T-helper 17 cell (primary cell): ENCODE measurements at places on chromosomes 3 and 15. TPM values are rescaled to one million over a fixed set of nuclear protein-coding genes. Genes with fewer than 3 reads are reported as not detected.

IL5RA gene
- total RNA-seq, result 3.7 TPM

LEO1 gene
- total RNA-seq, result 9.4 TPM

SST gene
- total RNA-seq, result not detected

GRCh38 chr3:54550221-54550977, 377.5 kb downstream of the LRTM1 start:
- DNase-seq, result no peak

DNA sequence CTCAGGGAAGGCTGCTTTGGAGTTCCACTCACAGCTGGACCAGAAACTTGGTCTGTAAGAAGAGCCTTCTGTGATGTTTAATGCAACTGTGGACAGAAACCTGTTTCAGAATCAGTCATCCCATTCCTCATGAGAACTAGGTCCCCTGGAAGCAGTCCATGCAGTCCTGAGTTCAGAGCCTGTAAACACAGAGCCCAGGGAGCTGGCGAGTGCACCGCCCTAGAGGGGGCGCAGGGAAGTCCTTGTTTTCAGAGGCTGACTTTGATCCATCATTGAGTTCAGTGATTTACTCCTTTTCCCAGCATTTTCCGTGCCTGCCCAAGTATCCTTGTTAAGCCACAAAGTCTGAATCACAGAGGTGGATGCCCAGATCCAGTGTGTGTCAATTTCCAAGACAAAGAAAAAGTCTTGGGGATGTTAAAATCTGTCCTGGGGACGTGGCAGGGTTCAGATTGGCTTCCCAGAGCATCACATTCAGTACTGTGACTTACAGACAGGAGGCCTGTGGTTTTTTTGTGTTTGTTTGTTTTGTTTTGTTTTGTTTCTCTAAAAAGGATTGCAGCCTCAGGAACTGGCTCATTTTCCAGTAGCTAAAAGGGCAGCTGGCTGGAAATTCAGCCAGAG, 9.8 kb upstream of the TXNRD3 start:
- DNase-seq, result no peak

DNA sequence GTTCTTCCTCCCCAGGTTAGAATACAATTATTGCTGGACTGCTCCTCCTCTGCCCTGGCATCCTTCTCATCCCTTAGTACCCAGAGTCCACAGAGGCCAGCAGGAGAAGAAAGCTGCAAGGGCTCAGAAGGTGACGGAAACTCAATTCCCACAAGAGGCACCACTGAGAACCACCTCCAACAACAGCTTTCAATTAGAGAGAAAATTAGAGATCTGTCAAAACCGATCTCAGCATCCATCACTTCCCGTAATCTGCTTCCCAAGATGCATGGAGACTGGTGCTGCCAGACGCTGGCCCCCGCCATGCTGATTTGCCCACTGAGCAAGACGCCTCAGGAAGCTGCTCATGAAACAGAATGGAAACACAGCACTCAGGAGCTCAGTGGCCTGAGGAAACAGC, 135.0 kb upstream of the PRICKLE2 start:
- no peak for DNase-seq

DNA sequence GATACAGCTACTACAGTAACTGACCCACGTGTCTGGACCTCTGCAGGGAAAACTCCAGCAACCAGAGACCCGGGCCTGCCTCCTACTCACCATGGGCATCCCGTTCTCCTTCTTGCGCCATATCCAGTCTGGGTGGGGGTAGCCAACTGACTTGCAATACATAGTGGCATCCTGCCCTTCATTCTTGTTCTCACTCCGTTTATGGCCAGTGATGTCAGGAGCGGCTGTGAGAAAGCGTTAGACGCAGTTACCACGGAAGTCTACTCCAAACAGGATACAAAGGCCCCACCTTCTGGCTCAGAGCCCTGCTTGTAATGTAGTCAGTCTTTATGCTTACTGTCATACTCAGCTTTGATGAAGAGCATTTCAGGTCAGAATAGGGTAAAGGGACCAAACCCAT, 59.6 kb downstream of the NPTN start:
- no peak for DNase-seq

DNA sequence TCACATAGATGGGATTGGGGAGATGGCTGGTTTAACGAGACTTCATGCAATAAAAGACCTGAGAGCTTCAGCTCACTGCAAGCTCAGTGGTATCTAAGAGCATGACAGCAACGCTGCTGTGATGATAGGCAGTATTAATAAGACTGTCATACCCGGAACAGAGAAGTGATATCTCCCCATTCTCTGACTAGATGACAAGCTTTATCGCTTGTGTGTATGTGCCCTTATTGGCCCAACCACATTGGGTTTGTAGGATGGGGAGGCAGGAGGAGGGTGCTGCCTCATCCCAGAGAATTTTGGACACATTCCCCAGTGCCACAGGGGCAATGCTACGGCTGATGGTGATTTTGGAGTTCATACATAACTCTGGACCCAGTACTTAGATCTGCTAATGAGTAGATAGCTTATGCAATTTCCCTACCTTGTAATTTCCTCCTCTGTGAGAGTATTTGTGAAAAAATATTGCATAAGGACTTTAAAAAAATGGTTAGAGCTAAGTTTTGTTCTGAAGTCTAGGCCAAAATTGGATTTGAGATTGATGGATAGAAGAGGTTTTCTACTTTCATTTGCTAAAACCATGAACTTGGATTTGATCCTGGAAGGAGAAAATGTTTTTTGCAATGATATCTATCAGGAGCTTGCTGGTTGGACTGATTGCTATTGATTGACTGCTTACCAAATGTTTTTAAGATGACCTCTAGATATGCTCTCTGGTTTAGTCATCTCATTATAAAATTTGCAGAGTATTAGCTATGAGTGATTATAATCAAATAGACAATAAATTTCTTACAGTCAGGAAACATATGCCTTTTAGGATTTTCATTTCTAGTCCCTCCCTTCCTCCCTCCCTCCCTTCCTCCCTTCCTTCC, 14.0 kb upstream of the TMEM212 start:
- DNase-seq, result no peak

DNA sequence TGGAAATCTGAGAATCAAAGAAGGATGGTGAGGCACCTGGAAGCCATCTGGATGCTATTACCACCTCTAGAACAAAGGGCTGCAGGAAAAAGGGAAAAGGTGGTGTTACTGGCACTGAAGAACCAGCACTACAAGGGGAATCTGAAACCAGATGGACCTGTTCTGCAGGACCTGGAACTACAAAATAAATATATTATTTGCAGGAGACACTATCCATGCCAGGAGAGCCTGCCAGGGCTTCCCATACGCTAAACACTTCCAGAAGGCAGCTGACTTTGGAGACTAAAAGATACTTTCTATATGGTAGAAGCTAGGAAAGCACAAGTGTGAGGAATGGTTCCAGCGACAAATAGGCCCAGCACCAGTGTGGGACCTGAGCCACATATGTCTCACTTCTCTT, 83.4 kb upstream of the POU1F1 start:
- no peak for DNase-seq

GRCh38 chr3:14113965-14114635, 10.6 kb downstream of the CHCHD4 start:
- no peak for DNase-seq

DNA sequence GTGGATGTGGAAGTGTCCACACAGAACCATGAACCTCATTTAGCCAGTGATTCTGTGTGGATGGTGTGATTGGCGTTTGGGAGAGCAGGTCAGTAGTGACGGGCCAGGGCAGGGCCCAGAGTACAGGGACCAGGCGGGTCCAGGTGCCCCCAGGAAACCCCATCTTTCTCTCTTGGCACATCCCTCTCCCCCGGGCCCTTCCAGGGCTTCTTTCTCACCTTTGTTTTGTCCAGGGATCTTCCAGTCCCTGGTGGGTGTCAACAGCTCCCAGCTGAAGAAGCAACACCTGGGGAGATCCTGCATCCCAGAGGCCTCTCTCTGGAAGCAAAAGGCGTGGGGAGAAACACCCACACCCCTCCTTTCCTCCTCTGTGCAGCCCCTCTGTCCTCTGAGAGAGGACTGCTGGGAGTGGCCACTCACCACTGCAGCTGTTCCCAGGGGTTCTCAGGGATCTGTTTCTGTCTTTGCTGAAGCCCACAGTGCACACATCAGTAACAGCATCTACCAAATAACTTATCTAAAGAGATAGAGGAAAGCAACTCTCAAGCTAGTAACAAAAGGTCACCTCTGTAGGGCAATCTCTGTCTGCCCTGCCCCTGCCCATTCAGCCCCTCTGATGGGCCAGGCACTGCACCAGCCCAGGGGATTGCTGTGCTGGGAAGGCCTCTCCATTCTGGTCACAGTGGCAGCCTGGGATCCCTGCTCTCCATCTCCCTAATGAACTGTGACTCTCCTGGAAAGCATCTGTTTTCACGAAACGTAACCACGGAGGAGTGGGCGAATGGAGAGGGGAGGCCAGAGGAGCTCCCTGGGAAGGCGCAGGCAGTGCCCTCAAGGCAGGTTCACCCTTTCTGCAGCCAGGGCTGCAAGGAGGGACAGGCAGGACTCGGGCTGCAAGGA, 98.3 kb upstream of the ALDH1A3 start:
- DNase-seq, result no peak

DNA sequence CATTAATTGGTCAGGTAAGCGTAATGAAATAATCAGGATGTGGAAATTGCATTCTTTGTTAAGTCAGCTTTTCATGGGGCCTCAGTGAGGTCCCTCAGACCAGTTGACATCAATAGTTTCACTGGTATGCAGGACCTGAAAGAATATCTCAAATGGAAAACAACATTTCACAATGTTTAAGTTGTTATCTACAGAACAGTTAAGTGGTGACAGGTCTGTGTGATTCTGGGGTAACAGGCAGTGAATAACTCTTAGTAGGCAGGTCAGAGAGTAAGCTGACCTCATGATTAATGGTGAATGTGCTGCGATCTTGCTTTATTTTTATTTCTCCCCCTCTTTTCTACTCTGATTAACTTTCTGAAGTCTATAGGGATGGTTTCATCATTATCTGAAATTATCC, 28.9 kb upstream of the ACP3 start:
- DNase-seq, result no peak

GRCh38 chr3:178707311-178708031, 171.2 kb downstream of the KCNMB2 start:
- DNase-seq, result no peak

DNA sequence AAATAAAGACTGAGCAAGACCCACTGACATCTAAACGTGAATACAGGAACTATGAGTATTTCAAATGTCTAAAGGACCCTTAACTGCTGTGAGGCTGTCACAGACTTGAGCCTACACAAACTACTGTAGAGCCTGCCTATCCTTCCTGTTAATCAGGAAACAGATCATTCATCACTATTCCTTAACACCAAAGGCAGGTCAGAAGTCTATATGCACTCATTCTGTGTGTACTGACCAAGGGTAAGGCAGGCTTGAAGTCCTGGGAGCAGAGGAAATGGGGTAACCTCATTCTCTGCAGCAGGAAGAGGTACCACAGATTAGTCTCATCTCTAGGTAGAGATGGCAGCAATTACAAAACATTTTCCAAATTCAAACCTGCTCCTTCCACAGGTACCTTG, 30.7 kb downstream of the NPTN start:
- no peak for DNase-seq
